ENCODE measurements at places on chromosomes 12 and 14. TPM values are rescaled to one million over a fixed set of nuclear protein-coding genes. Genes with fewer than 3 reads are reported as not detected.

Gene UTP20
- total RNA-seq: 11.2 TPM

Gene SLC35F4
- total RNA-seq: not detected

Gene ESRRB
- total RNA-seq: 0.38 TPM

Gene SLCO1B1
- not detected for total RNA-seq

Gene FOXN4
- not detected for total RNA-seq

Gene WASHC3
- 39.7 TPM for total RNA-seq

Gene CDKN1B
- 51.0 TPM for total RNA-seq

Gene INSM2
- total RNA-seq: not detected

Data from suprapubic skin (tissue), 4 donors.